ENCODE measurements at places on chromosomes 6 and 20.

- no peak for DNase-seq
These were observed 32.1 kb downstream of the TOX2 start for GRCh38 chr20:43946659-43947315.

DNA sequence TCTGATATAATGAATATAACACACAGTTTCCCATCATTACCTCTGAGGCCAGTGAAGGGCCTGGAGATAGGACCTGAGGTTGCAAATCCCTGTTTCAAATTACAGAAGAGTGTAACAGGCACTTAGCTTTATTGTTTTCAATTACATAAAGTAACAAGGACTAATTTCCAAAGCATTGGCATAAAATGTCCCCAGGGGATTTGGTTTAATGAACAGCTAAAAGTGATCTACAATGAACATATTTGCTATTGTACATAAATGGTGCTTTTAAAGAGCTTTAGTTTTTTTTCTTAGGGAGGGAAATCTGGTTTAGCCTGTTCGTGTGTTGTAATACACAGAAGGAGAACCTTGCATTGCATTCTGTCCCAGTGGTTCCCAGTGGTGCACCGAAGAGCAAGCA is 54.4 kb downstream of the HMGN3 start:
- no peak for DNase-seq

- DNase-seq: no peak
These were observed 33.2 kb downstream of the MAP7 start for GRCh38 chr6:136517002-136517401.

GRCh38 chr6:104956731-104957294 is at the start of gene LIN28B:
Gene LIN28B (plus strand): TSS chr6:104957107. CDS start chr6:104957251, 144 bp downstream.
- DNase-seq: no peak

DNA sequence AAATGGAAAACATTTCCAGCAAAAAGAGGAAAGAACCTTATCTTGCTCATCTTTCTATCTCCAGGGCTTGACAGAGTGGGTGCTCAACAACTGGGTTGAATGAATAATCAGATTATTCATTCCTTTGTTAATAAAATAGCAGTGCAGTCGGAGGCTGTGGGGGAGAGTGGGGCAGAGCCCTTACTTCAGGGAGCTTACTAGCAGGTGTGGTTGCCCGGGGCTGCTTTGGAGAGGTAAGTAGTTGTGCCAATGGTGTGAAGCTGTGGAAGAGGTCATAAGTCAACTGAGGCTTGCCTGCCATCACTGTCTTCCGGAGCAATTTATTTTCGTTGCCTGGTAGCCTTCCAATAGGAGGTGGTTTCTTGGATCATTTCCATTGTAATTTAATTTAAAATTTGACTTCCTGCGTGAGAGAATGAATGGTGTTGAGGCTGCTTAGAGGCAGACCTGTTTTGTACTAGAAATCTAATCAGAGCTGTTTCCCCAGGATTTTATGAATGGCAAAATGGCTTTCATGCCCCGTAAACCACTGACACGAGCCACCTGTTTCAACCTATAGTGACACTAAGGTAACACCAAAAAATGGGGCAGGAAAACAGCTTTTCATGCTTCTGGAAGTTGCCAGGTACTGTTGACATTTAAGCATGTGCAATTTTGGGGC is 51.4 kb downstream of the ZDHHC14 start:
- no peak for DNase-seq

- no peak for DNase-seq
These were observed 247.5 kb upstream of the RNF217 start for GRCh38 chr6:124714728-124715127.

DNA sequence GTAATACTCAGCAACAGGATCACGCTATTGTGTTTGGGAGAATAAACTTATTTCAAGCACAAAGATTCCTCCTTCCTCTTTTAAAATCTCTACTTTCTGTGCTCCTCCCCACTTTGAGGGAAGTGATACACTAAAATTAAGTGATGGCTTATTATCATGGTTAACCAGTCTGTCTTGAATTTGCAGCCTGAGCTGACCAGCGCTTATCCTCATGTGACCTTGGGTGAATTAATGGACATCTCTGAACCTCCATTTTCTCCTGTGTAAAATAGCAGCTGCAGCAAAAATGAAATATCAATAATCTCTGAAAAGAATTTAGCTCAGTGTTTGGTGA is 222.6 kb downstream of the BCAS1 start:
- no peak for DNase-seq

- DNase-seq: peak; percentile 95
These were observed at the start of gene SCRT2 for GRCh38 chr20:675453-676314. Gene SCRT2 (minus strand): TSS chr20:675802. CDS start chr20:675601, 201 bp downstream.

DNA sequence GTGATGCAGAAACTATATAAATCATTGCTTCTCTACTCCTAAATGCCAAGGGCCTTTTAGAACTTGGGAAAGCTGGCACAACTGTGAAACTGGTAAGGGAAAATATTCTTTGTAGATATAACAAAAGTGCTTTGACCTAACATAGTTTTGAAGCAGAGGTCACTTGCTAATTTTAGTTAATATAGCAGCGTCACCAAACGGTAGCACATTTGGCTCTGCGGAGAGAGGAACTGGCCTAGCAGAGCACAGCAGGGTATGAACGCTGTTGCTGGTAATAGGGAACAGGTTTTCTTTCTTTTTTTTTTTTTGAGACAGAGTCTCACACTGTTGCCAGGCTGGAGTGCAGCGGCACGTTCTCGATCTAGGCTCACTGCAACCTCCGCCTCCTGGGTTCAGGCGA is 67.4 kb downstream of the ECT2L start:
- DNase-seq: no peak

DNA sequence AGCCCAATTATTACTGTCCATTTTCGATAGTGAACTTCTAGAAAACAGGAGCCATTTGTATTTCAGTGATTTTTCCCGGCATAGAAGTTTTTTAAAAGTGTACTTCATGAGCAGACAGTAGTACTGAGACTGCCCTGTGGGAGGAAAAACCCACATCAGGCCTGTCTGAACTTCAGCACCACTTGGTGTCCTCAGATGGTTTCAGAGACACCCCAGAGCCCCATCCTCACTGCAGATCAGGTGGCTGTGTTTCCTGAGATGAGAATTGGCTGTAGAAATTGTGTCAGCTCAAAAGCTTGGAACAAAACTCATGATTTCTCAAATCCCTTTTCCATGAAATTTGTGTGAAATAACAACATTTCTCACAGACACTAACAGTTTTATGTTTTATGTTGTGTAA is 110.0 kb upstream of the RIN2 start:
- DNase-seq: no peak

DNA sequence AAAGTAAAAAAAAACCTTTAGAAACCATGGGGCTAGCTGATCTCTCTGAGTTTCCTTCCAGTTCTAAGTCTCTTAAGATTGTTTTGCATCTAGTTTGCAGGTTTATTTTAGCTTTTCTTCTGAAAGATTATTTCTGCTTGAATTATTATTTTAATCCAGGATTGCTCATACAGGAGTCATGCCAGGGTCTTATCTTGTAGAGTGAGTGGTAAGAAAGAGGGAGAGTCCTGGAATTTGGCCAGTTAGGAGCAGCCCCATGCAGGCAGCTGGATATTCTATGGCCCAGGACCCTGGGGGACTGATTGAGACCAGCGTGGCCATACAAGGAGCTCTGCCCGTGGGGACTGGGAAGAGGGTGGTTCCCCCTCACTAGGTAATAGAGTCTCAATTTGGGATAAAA is 178.9 kb upstream of the HEY2 start:
- no peak for DNase-seq

- DNase-seq: peak; percentile 64
These were observed 148.3 kb upstream of the RPS6KA2 start for GRCh38 chr6:166775180-166775922.

GRCh38 chr6:103122766-103123601 is 1729.5 kb downstream of the GRIK2 start:
- DNase-seq: peak; percentile 52

DNA sequence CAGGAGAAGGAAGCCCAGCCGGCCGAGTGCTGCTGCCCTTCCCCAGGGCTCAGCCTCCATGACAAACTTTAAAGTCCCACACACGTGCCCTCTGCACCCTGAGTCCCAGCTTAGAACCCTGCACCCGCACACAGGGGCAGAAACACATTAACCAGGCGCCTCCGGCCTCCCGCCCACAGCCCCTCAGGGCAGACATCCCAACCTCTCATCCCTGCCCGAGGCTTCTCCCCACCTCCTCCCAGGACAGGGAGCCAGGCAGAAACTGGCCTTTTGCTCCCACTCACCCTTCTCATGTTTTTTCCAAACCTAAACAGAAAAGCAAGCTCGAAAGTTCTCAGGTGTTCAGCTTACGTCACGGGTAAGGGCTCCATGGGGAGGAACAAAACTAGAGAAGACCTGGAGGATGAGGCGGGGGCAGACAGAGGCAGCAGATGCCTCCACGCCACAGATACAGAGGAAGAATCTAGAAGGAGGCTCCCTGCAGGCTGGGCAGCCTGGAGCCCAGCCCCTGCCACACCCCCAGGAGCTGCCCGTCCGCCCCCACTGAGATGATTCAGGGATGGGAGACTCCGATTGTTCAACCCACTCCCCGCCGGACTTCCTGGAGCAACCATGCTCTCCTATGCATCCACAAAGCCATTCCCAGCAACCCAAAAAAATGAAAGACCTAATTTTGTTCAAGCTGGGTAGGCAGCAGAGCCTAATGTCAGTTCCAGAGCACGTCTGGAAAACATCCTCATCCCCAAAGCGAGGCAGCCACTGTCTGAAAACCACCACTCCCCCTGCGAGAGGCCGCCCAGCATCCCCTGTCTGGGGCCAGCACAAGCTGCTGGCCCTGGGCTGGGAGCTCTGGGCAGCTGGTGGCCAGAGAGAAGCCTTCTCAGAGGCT is 8.8 kb downstream of the KCNQ2 start:
- DNase-seq: no peak

DNA sequence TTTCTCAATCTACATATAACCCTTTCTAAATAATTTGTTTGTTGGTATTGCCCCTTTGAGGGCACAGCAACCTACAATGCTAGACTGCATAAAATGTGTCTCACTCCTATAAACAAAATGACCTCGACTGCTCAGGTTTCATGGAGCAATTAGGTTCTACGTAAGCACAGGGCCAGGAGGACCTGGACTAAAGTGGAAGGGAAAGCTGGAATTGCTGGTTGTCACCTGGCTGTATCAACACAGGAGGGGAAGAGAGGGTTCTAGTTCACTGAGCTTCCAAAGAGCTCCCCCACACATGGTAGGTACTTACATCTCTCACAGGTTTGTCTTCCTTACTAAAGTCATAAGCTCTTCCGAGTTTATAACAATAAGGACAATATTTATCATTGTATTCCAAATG is 51.0 kb downstream of the NCOA6 start:
- DNase-seq: no peak

- no peak for DNase-seq
These were observed 542 bp upstream of the AFG1L start for GRCh38 chr6:108294297-108294726.

GRCh38 chr20:33217052-33217451 is at the start of gene BPIFA3:
Gene BPIFA3 (plus strand): TSS chr20:33217352. CDS start chr20:33217537, 185 bp downstream.
- DNase-seq: no peak

GRCh38 chr6:168122521-168122920 is 43.5 kb upstream of the FRMD1 start:
- no peak for DNase-seq

DNA sequence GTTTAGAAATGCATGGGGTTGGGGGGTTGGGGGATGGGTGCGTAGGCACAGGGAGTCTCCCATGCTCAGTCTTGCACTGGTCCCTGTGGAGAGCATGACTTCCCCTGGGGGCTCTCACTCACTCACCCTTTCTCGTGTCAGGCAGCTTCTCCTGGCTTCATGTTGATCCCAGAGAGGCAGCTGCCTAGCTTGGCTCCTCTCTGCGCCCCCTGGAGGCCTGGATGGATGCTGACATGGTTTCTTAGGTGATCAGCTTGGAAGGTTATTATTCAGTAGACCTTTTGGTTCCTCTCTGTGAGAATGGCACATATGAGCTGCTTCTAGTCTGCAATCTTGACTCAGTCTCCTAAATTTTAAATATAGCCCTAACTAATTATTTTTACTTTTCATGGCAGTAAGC is 109.3 kb upstream of the FAM83B start:
- no peak for DNase-seq

DNA sequence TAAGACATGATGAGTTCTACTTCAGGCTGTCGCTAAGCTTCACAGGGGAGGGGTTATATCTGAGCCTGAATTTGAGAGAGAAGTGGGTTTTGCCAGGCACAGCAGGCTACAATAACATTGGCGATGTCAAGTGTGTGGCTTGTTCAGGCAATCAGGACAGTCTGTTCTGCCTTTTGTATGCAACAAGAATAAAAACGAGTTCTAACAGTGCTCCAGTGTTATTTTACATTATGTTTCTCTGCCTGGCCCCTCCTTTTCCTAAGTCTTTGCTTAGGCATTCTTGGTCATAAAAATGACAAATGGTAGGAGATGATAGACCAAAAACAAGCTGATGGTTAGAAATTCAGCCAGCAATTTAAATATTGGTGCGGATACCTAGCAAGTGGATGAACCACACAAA is 26.8 kb downstream of the PAQR8 start:
- no peak for DNase-seq

DNA sequence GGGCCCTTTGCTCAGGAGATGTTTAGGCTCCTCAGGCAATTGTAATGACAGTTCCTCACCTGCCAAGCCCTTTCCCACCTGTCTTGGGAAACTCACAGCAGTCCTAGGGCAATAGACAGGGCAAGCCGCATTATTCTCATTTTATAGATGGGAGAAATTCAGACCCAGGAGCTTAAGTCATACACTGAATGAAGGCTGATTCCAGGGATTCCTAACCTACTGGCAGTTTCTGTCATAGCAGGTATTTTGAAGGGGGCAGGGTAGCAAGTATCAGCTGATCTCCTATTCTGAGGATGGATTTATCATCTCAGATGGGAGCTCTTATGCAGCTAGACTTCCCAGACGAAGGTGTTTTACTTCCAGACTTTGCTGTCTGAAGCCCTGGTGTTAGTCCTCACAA is 61.4 kb upstream of the MYL9 start:
- DNase-seq: no peak

DNA sequence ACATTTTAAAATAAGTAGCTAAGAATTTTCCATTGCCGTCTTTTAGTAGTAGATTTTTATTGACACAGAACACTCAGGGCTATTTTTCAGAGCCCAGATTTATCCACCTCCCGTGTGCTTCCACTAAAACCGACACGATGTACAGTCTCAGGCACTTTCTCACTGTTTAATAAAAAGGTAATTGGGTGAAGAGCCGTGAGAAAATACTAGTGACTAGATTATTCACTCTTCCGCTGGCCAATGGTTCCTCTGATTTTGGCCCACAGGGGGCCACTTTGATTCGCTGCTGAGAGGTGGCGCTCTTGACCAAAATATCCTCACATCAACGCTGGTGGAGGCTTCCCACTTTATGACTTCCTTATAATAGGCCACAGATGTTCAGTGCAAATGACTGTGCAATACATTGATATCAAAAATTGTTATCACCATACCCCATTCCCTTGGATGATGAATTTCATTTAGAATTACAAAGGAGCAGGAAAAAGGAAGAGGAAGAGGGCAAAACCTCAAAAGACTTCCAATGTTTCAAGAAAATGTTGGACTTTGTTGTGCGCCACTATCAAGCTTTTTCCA is 12.3 kb upstream of the HDDC2 start:
- DNase-seq: peak; percentile 70

- DNase-seq: no peak
These were observed 109.2 kb downstream of the NCOA3 start for GRCh38 chr20:47610945-47611250.

- no peak for DNase-seq
These were observed 10.0 kb upstream of the NCOA7 start for GRCh38 chr6:125780540-125781313.

- DNase-seq: no peak
These were observed 47.4 kb downstream of the COL21A1 start for GRCh38 chr6:56199956-56200355.
